Foreskin keratinocyte (primary cell): ENCODE measurements at places on chromosomes 13 and 19. TPM values are rescaled to one million over a fixed set of nuclear protein-coding genes. Genes with fewer than 3 reads are reported as not detected.

DNA sequence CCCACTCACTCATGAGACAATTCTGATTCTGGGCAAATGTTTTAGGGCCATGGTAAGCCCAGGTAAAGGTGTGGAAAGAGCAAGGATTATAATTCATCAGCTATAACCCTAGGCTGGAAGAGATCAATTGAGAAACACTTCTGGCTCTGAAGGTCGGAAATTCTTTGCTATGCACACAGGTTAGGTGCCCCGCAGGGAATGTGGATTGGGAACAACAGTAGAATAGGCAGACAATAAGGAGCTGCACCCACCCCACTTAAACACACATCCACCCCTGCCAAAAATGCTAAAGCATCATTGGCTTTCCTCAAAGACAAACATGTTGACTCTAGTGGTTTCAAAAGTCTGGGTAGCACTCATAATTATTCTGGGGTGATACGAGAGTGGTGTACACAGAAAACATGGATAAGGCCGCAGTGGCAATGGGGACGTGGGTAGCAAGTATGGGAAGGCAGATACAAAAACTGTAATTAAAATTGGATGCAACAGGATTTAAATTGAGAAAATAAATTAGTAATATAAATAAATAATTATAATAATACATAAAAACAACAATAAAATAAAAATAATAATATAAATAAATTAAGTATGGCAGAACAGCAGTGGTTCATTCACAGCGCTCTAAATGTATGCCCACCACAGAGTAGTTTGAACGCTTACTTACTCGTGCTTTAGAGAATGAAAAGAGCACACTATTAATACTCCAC is 8.6 kb downstream of the EFNB2 start:
- no peak for DNase-seq

DNA sequence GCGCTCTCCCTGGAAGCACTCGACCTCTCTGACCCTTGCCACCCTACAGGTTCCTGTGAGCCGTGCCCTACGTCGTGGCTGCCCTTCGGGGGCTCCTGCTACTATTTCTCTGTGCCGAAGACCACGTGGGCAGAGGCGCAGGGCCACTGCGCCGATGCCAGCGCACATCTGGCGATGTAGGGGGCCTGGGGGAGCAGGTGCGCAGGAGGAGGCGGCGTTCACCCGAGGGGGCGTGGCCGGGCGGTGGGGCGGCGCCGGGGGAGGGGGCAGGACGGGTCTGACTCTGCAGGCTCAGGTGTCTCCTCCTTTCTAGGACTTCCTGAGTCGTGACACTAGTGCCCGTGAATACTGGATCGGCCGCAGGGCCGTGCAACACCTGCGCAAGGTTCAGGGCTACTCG is 26.4 kb downstream of the CLEC4M start:
- DNase-seq: no peak

DNA sequence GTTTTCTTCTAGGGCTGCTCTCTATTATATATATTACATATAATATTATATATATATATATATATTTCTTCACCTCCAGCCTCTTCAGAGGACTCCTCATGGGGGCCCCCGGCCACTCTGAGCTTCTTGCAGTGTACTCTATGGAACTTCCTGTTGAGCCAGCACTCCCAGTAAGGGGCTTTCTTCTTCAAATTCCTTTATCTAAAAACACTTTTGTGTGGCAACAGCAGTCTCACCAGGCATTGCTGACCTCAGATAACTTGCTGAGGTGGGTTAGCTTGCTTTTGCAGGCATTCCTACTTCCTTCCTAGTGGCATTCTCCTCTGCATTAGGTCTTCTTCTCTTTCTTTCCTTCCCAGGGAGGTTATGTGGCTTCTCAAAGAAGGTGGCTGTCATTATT is 381.5 kb downstream of the MYO16 start:
- DNase-seq: no peak

- DNase-seq: peak; percentile 76
These were observed 30.1 kb upstream of the CCDC124 start for GRCh38 chr19:17902701-17903100.

- DNase-seq: no peak
These were observed 33.8 kb downstream of the DHRS12 start for GRCh38 chr13:51770160-51770559.

DNA sequence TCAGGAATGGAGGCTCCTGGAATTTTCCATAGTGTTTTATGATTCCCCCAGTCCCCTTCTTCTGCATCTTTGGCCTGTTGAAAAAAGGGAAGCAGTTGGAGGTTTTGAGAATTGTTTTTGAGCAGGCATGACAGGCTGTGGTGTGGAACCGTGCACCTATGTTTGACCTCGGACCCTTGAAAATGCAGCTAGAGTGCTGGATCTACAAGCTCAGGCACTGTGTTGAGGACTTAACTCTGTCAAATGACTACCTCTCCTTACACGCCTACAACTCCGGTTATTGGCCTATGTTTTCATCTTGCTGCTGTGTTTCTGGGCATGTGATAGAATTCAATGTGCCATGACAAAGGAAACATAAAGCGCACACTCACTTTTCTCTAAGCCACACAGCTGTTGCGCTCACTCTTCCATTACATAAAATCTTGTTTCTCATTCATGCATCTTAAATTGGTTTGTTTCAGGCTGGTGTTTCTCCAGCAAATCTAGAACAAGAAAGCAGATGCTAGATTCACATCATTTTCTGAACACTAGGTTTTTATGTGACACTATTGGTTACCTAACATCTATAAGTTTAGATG is 616.6 kb downstream of the FGF9 start:
- DNase-seq: no peak

DNA sequence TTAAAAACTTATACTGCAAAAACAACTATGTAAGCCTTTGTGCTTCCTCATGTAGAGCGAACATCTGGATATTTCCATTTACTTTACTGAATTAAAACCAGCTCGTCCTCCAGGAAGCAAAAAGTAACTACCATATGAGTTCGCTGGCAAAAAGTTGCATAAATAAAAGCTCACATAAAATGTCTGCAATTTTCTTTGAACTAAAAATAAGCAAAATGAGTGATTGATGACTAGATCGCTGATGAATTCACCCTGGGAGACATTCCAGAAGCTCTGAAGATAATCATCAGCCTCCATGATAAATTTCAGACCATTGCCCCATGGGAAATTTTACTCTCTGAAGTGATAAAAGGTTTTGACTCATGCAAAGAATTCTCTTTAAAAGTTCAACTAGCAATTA is 67.3 kb upstream of the SACS start:
- DNase-seq: peak; percentile 73

GRCh38 chr13:110723598-110723997 is 10.1 kb downstream of the ING1 start:
- DNase-seq: no peak

- no peak for DNase-seq
These were observed 605 bp upstream of the CDK8 start for GRCh38 chr13:26253262-26253786.

- peak; percentile 29 for DNase-seq
These were observed 31.9 kb upstream of the USPL1 start for GRCh38 chr13:30585748-30586262.

GRCh38 chr19:35607661-35608060 is 4.9 kb upstream of the HAUS5 start:
- no peak for DNase-seq

- no peak for DNase-seq
These were observed 669.9 kb downstream of the PCDH9 start for GRCh38 chr13:66560189-66560588.

DNA sequence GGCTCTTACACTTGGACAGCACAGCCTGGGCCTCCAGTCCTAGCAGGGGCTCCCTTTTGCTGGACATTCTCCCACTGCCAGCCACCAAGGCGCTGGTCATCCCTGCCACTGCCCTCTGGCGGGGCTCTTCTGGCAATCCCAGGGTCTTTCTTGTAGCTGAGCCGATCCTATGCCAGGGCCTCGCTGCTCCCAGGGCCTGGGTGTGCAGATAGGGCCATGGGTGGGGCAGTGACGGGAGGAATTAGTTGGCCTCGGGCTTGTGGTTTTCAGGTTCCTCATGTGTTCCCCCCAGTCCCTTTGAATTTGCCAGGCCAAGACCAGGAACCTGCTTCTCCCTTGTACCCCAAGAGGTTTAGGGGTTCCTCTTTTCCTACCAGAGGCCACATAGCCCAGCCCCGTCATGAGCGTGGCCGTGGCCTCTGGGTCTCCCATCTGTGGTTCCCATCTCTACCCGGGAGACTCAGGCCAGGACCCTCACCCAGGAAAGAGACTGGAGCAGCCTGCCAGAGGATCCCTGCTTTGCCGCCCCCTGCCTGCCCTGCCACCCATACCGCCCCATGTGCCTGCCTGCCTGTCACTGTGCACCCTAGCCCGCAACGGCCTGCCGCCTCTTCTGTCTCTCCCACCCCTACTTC is 26.2 kb downstream of the TMED1 start:
- no peak for DNase-seq

- DNase-seq: no peak
These were observed 284.1 kb upstream of the ZNF507 start for GRCh38 chr19:32061315-32061714.

DNA sequence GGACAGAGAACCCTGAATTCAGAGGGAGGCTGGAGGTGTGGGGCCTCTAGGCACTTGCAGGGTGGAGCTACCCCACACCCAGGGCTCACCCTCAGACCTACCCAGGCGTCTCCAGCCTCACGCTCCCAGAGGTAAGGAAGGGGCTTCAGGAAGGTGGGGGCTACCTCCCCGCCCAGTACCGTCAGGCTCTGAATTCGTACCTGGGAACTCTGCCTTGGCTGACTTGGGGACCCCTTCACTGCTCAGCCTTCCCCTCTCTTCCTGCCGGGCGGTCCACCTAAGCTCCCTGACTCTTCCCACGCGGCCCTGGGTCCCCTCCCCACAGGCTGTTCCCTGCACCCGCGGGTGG is 28.5 kb upstream of the PARP4 start:
- DNase-seq: no peak

DNA sequence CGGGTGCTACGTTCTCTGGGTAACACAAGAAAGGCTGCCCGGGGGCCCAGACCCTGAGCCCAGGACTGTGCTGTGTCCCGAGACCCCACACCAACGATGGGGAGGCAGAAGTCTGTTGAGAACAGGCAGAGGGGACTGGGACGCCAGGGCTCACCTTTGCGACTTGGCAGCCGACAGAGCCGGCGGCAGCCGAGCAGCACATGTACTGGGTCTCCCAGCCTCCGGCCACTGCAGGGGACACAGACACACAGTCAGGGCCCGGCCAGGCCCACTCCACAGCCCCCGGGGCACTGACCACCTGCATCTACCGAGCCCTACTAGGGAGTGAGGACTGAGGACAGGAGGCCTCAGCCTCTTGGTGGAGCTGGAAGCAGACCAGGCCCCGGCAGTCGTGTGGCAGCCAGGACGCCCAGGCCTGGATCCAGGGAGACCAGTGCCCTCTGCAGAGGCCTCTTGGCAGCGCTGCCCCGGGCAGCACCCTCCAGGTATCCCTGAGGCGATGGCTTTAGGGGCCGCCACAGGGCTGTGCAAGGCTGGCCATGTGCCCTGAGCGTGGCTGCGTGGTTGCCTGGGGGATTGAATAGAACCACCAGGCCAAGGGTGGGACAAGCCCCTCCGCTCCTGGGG is 5.6 kb upstream of the ATP8B3 start:
- no peak for DNase-seq

Gene PALM
- total RNA-seq: 0.04 and 0.10 TPM in 2 replicates

Gene SMIM44
- not detected in 2 replicates for total RNA-seq

Gene GJB6
- total RNA-seq: 8.7 and 19.0 TPM in 2 replicates

Gene GNG7
- 0.10 and 0.11 TPM in 2 replicates for total RNA-seq
